CD14-positive monocyte (primary cell): ENCODE measurements at places on chromosomes 1 and 21.

- no peak for DNase-seq
Observed at GRCh38 chr1:38464071-38464661, 395.4 kb downstream of the RRAGC start.

- no peak for DNase-seq
Observed at GRCh38 chr1:27255136-27255535, 20.7 kb downstream of the WDTC1 start.

DNA sequence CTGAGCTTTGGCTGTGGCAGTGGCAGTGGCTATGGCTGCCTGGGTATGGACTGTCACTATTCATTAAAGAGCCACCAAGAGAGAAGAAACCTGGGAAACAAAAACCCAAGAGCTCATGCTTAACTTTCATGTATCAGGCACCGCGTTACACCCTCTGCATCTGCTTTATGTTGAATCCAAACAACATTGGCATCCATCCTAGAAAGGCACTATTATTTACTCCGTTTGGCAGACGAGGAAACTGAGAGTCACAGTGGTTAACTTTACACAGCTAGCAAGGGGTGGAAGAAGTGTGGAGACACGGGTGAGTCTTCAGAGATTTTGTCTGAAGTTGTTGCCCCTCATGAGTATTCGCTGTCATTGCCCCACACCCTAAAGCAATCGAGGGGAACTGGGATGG, 63.8 kb downstream of the PLXNA2 start:
- DNase-seq = no peak

DNA sequence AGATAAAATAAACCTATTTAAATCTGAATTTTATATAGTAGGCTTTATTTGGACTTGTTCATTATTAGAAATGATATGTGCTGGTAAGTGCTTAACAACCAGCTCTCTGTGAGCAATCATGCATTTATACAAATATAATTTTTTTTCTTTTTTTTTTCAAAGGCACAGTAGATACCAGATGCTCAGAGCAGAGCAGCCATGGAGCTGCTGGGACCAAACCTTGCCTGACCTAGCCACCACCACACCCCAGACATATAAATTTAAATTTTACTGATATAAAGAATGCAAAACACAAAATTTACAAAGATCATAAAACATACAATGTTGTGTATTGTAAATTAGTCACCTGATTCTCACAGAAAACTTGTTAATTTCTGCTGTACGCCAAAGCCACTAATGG, 290.6 kb downstream of the SDCCAG8 start:
- DNase-seq = no peak

- no peak for DNase-seq
Observed at GRCh38 chr1:221141606-221142285, 262.5 kb downstream of the HLX start.

DNA sequence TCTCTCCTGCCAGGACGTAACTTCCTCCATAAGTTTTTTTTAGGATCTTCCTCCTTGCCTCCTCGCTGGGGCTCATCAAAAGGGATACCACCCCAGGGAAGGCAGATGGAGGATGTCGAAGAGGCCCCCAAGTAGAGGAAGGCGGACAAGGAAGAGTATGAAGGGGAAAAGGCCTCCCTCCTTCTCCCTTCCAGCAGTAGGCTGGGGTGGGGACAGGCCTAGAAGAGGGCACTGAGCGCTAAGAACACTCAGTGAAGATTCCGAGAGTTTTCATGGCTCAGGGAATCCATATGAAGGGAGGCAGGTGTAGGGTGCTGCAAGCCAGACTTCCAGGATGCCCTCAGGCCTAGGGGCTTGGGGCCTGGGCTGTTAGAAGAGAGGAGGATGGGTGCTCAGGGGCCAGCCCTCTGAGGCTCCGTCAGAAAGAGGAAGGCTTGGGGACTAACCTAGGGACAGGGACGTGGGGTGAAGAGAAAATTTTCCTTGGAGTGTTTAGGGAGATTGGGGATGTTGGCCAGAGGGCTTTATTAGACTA, 1.8 kb upstream of the SLC6A9 start:
- no peak for DNase-seq

DNA sequence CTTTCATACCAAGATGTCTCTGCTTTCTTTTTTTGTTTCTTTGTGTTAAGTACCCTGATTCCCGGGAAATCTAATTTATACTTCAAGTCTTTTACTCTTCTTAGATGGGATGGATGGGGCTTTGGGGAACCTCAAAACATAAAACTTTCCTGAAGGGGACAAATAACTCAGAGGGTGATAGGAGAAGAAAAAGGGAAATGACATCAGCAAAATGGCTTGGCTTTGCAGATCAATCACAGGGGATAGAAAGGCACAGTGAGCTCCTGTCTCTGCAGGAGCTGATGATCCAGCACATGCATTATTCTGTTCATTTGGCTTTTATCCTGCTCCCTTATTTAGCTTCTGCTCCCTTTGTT, 1.4 kb upstream of the CA14 start:
- DNase-seq = peak; percentile 30
